CD8-positive, alpha-beta T cell (primary cell): ENCODE measurements at places on chromosomes 5 and 9. TPM values are rescaled to one million over a fixed set of nuclear protein-coding genes. Genes with fewer than 3 reads are reported as not detected.

Gene TOR4A
- total RNA-seq, result 0.22 TPM

Gene MED27
- 18.6 TPM for total RNA-seq

Gene IL5
- not detected for total RNA-seq

Gene AK8
- total RNA-seq, result not detected

Gene GARIN3
- total RNA-seq, result not detected

Gene ADAMTSL1
- not detected for total RNA-seq

Gene IL4
- total RNA-seq, result not detected

Gene PCDHGC4
- total RNA-seq, result not detected

Gene PHF2
- 23.9 TPM for total RNA-seq

Gene GRIA1
- not detected for total RNA-seq

Gene SLC6A19
- total RNA-seq, result not detected

Gene CDH9
- not detected for total RNA-seq

Gene FCN2
- not detected for total RNA-seq

Gene KIAA0825
- total RNA-seq, result 1.0 TPM

Gene C5
- total RNA-seq, result 0.49 TPM

DNA sequence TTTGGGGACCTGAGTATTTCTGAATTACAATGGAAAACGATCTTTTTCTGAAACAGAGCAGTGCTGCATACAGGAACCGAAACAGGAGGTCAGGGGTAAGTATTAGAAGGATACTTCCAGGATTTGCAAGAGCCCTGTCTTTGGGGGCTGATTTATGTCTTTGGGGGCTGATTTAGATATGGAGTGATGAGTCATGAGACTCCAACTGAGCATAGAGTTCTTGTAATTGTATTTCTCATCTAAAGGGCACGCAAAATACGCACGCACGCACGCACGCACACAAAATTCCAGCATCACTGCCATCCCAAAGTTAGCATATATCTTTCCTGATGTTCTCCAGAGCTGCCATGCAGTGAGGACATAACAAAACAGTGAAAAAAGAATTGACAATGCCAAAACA lies 414.8 kb upstream of the CCNH start:
- DNase-seq, result no peak

DNA sequence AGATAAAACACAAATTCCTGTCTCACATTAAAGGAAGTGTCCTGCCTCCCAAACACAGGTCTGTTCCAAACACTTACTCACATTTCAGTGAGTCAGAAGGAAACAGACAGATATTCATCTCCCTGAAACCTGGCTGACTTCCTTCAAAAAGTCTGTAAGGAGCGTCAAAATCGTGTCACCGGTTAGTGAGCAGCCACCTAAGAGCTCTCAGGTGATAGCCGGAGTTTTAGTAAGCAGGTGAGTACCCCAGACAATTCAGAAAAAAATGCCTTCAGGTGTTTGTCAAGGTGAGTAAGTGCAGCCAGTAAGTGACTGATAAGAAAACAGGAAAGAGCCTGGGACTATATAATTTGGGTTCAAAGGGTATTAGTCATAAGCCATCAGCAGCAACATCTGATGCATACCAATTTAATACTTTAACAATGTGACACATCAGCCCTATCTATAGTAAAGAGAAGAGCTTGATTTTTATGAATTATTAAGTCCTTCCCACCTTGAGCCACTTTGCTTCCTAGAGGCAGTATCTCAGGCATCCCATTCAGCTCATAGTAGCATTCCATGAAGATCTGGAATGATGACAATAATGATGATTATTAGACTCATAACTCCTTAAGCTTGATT lies 1.3 kb upstream of the ITGA2 start:
- DNase-seq, result no peak

DNA sequence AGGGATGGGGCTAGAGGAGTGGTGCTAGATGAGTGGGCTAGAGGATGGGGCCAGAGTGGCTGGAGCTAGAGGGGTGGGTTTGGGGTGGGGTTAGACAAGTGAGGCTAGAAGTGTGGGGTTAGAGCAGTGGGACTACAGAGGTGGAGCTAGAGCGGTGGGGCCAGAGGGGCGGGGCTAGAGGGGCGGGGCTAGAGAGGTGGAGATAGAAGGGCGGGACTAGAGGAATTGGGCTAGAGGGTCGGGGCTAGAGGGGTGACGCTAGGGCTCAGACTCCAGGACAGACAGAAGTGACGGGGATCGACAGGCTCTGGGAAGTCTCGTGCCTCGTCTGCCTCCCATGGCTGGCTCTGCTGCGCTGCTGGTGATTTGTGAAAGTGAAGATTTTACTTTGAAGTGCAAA lies 31.0 kb upstream of the TENT4A start:
- no peak for DNase-seq

DNA sequence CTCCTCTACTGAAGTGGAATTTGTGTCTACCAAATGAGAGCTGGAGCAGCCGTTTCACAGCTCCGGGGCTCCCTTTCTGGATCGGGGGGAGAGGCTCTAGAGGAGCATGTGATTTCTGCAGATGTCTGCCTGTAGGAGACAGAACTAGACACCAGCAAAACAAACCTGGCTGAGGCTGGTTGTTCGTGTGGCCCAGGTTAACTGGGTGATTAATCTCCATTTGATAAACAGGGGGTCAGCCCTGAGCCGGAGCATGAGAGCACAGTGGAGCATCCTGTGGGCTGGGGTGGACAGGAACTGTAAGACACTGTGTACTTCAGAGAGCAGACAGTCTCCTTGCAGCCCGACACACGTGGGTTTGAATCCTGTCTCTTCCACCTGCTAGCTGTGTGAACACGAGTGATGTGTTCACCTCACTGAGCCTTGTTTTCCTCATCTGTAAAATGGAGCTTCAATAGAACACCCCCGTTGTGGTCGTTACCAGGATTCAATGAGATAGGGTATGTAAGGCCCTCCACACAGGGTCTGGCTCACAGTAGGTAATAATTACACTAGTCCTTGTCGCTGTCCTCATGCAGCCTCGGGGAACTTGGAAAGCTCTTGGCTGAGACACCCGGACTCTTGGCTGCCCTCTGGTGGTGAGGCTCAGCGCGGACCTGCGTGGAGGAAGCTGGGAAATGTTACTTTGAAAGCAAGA lies 12.9 kb downstream of the CXCL14 start:
- peak; percentile 53 for DNase-seq

GRCh38 chr9:94995048-94995693 lies 268.7 kb downstream of the AOPEP start:
- DNase-seq, result no peak

GRCh38 chr5:4862500-4862899 lies 277.6 kb upstream of the ADAMTS16 start:
- no peak for DNase-seq

DNA sequence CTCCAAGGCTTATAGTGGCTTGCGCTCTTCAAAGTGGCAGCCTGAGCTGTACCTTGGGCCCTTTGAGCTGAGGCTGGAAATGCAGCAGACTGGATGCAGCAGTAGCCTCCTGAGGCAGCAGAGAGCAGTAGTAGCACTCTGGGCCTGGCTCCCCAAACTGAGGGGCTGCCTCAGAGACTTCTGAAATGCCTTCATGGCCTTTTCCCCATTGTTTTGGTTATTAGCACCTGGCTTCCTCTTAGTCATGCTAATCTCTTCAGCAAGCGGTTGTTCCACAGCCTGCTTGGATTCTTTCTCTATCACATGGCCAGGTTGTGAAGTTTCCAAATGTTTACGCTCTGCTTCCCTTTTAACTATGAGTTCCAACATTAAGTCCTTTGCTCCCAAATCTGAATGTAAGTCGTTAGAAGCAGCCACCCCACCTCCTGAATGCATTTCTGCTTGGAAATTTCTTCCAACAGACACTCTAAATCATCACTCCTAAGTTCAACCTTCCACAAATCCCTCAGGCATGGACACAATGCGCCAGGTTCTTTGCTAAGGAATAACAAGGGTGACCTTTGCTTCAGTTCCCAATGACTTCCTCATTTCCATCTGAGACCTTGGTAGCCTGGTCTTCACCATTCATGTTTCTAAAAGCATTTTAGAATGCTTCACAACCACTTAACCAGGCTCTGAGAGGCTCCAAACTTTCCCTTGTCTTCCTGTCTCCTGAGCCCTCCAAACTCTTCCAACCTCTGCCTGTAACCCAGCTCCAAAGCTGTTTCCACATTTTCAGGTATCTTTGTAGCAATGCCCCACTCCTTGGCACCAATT lies 145.8 kb downstream of the ZDHHC21 start:
- DNase-seq, result no peak

DNA sequence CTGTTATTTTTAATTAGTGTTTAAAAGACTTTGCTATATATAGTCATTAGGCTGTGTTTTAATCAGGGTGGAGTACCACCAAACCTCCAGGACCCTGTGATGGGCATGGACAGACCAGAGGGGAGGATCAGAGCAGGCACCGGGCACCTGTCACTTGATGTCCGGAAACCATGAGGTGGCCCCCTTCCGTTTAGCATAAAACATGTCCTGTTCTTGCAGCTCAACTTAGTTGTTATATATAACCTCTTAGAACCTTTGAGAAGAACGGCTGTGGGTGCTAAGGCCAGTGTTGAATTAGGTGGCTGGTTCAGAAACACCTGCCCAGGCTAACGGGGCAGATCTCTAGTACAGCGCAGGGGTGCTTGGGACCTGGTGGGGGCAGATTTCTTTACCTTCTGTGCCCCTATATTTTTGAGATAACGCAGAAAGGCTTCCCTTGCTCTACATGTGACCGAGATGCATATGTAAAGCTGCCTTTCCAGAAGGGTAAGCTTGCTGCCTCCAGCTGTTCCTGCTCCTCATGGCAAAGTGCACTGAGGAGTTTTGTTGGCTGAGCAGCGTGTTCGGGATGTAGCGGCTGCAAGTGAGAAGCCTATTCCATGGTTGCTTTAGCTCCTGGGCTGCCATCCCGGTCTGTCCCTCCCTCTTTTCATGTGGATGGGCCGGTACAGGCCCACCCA lies 255.5 kb downstream of the FANCC start:
- no peak for DNase-seq

GRCh38 chr5:51208296-51208695 lies 175.0 kb upstream of the ISL1 start:
- no peak for DNase-seq

GRCh38 chr9:79215821-79216220 lies 355.9 kb upstream of the TLE4 start:
- no peak for DNase-seq

DNA sequence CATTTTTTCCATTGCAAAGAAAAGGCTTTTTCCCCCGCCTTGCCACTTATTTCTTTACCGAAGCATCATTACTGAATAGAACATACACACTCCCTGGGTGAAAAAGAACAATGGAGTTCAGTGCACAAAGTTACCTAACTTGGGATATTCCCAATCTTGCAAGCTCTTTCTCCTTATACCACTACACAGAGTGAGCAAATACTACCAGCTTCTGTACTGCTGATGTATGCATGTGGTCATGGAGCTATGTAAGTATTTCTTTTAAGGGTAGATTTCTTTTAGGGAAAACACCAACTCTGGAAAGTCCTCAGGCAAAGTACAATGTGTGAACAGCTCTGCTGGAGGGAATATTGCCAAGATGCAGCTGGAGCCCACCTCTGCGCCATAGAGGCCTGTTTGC lies 81.1 kb downstream of the AOPEP start:
- no peak for DNase-seq

- no peak for DNase-seq
These were observed 53.8 kb downstream of the HRH2 start for GRCh38 chr5:175711472-175712312.

- no peak for DNase-seq
These were observed 117.5 kb downstream of the TTC39B start for GRCh38 chr9:15189481-15189880.

DNA sequence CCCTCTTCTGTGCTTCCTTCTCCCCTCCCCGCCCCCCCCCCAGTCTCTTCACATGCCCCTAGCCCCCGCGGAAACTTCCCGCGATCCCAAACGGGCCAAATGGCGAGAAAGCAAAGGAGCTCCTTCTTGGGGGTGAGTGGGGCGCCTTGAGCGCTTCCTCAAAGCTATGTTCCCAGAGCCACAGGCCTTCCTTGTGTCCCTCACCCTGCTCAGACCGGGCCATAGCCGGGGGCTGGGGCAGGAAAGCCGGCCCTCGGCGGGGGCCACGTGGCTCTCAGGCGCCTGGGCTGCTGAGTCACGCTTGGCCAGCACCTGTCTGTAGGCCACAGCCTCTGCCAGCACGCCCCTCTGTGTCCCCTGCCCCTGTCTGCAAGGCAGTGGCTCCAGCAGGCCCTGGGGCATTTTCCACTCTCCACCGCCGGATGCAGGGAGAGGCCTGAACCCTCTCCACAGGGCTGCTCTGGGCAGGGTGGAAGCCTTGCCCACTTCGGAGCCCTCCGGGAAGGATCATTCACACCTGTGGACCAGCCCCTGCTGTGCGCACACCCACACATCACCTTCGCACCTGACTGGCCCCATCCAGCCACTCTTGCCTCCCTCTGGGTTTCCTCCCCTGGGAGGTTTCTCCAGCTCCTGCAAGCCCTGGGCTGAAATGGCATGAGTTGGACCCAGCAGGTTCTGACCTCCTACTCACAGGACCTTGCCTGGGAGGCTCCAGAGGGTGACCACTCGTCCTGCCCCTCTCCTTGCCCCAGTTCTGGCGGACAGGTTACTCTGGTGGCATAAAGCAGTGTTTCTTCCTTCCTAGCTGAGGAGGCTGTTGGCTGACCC lies 1.2 kb upstream of the SQSTM1 start:
- no peak for DNase-seq

- no peak for DNase-seq
These were observed 79.4 kb upstream of the IZUMO3 start for GRCh38 chr9:24625097-24625496.

DNA sequence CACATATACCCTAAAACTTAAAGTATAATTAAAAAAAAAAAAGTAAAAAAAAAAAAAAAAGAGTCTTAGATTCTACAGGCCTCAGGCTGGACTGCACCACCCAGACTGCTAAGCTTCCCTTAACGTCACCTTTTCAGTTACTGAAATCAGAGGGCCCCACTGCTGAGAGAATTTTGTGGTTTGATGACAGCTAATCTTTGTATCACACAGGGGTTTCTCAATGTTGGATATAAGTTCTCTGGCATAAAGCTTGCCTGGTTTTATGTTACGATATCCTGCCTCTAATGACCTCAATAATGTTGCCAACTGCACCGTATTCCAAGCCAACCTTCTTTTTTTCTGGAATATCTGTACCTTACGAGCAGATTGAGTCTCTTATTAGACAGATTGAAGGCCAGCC lies 43.1 kb upstream of the C6 start:
- no peak for DNase-seq

DNA sequence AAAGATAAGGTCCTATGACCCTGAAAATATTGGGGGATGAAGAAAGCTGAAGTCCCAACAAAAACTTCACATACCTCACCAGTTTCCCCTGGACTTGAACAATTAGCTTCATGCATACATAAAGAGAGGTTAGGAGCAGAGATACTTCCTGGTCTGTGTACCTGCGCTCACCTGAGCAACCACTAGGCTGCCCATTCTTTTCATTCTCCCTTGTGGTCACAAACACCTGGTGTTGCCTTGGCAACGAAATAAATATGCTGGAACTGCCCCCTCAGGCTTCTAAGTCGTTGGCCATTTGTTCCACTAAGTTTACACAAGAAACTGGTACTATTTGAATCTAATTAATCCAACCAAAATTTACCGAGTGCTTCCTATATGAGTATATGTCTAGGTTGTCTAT lies 18.1 kb downstream of the OTP start:
- no peak for DNase-seq
